ENCODE measurements at places on chromosomes 4 and X. TPM values are rescaled to one million over a fixed set of nuclear protein-coding genes. Genes with fewer than 3 reads are reported as not detected.

DNA sequence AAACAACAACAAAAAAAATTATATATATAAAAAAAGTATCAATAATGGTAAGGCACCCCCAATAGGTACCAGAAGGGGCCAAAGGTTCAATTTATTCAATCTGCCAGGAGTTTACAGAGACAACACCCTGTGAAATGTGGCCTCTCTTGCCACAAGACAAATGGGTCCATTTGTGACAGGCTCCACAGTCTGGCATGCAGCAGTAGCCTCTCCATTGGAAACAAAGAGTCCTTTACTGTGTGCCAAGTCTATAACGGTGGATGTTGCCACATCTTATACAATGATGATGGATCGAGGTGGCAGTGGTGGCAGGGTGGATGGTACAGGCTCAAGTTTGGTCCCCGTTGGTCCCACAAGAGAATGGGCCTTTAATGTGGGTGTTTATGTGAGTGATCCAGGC, 70.1 kb upstream of the SH3RF1 start:
- no peak overlapping the region for H3K4me3 ChIP-seq
- no peaks in the 10 kb centered on the region for H3K4me1 ChIP-seq
- DNase-seq: no peak
- no peak overlapping the region for H3K27ac ChIP-seq
- H3K27me3 ChIP-seq: no peaks in the 10 kb centered on the region

DNA sequence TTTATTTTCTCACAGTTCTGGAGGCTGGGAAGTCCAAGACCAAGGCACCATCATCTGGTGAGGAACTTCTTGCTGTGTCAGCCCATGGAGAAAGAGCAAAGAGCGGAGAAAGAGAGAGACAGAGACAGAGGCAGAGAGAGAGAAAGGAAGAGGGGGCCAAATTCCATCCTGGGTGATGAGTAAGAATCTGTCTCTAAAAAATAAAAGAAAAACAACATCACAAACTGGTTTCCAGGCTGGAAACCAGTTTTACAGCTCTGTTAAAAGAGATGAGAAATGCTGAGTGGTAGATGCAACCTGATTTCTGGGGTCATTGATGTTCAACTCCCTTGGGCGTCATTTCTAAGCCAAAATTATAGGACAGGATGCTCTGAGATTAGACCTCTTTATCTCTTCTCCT, 72.9 kb downstream of the SHOX start:
- DNase-seq: no peak
- no peak overlapping the region for H3K4me3 ChIP-seq
- no peaks in the 10 kb centered on the region for H3K27me3 ChIP-seq
- H3K36me3 ChIP-seq: no peaks in the 10 kb centered on the region

The USP11 gene
- 103 TPM for total RNA-seq

The UGT2B10 gene
- total RNA-seq: not detected

The ASB9 gene
- total RNA-seq: 3.4 TPM

DNA sequence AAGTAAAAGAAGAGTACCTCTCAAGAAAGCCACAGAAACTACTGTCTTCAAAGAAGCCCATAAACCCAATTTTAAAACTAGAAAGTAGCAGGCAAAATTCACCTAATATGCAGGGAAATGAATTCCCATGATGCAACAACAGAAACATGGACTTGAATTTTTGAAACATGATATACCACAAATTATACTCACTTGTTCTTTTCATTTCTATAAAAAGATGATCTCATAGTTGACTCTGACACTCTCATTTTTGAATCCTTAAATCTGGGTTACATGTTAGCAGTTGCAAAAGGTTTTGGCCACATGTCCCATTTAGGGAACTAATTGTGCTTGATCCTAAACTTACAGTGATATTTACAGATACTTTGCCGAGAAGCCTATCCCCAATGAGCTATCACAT, 1130.8 kb downstream of the FAT4 start:
- no peaks in the 10 kb centered on the region for H3K27me3 ChIP-seq
- no peak overlapping the region for H3K4me3 ChIP-seq
- no peak for DNase-seq
- H3K36me3 ChIP-seq: no peaks in the 10 kb centered on the region
- no peak overlapping the region for H3K27ac ChIP-seq

GRCh38 chr4:118124997-118125396, 90.7 kb downstream of the NDST3 start:
- no peak overlapping the region for H3K27ac ChIP-seq
- H3K4me1 ChIP-seq: no peaks in the 10 kb centered on the region
- DNase-seq: no peak
- H3K36me3 ChIP-seq: no peaks in the 10 kb centered on the region
- H3K4me3 ChIP-seq: no peak overlapping the region

DNA sequence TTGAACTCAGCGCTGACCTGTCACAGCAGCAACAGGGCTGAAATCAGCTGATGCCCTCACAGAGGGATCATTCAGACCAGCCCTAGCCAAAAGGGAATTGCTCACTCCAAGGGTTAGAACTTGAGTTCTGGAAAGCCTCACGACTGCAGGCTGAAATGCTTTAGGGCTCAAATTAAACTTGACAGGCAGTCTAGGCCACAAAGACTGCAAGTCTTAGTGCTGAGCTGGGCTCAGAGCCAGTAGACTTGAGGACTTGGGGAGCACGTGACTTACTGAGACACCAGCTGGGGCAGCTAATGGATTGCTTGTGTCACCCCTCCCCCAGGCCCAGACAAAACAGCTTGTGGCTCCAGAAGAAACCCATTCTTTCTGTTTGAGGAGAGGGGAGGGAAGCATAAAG, 119.0 kb upstream of the SLC6A14 start:
- no peaks in the 10 kb centered on the region for H3K36me3 ChIP-seq
- no peaks in the 10 kb centered on the region for H3K4me1 ChIP-seq
- no peaks in the 10 kb centered on the region for H3K27me3 ChIP-seq

The STS gene
- 10.6 TPM for total RNA-seq

- H3K36me3 ChIP-seq: no peaks in the 10 kb centered on the region
- DNase-seq: no peak
- no peaks in the 10 kb centered on the region for H3K4me1 ChIP-seq
- no peaks in the 10 kb centered on the region for H3K27me3 ChIP-seq
These were observed 139.2 kb upstream of the RBPJ start for GRCh38 chr4:26181616-26182015.

- H3K27me3 ChIP-seq: no peaks in the 10 kb centered on the region
- no peak overlapping the region for H3K4me3 ChIP-seq
- no peaks in the 10 kb centered on the region for H3K36me3 ChIP-seq
- H3K27ac ChIP-seq: no peak overlapping the region
- no peak for DNase-seq
These were observed 26.0 kb downstream of the ARL13A start for GRCh38 chrX:100995469-100995868.

DNA sequence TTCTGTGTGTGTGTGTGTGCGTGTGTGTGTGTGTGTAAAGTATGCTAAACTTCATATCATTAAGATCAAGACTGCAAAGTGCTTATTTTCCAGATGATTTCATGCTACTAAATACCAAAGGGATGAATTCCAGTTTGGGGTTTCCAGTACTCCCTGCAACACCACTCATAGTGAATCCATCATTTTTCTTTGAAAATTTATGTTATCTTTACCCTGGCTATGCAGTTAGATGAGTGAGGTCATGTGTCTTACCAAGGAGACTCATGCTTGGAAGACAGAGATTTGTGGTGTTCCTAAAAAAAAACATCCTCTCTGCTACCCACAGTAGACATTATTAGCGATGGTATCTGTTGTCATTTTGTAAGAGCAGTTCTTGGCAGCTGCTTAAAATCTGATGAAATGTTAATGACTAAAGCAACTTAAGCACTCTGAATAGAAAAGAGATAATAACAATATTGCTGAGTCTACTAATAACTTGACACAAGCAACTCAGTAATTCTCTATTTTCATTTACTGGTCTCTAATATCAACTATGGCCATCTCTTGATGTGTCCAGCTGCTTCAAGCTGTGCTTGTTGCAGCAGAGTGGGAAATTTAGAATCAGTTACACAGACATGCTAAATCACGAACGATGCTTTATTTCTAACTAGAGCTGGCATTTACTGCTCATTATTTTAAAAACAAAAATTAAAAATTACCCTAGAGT, 1953.0 kb upstream of the IGFBP7 start:
- no peaks in the 10 kb centered on the region for H3K4me1 ChIP-seq
- no peaks in the 10 kb centered on the region for H3K36me3 ChIP-seq
- no peak overlapping the region for H3K27ac ChIP-seq
- H3K4me3 ChIP-seq: no peak overlapping the region
- no peaks in the 10 kb centered on the region for H3K27me3 ChIP-seq

- peaks cover 6% of the 10 kb centered on the region for H3K4me1 ChIP-seq
- no peak overlapping the region for H3K4me3 ChIP-seq
- H3K27ac ChIP-seq: no peak overlapping the region
- no peaks in the 10 kb centered on the region for H3K36me3 ChIP-seq
- H3K27me3 ChIP-seq: no peaks in the 10 kb centered on the region
These were observed 14.3 kb downstream of the JCHAIN start for GRCh38 chr4:70651864-70652506.

DNA sequence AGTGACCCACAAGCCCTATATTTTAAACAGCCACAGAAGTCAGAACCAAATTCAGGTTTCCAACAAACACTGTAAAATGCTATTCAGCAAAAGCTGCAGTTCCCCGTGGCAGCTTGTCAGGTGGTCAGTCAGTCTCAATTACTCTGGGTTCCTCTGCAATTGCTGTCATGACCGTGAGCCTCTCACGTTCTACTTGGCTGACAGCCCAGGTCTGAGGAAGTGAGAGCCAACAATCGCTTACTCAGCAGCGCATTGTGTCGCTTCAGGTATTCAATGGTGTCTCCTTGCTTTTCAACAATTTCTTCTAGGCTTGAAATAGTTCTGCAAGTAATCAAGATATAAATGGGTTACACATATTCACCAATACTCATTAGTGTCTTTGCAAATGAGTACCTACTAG, 25.8 kb downstream of the TRIM75 start:
- no peaks in the 10 kb centered on the region for H3K27me3 ChIP-seq
- no peaks in the 10 kb centered on the region for H3K4me1 ChIP-seq
- H3K4me3 ChIP-seq: no peak overlapping the region
- DNase-seq: no peak
- no peak overlapping the region for H3K27ac ChIP-seq
- peaks cover 56% of the 10 kb centered on the region for H3K36me3 ChIP-seq

- H3K27ac ChIP-seq: peak overlapping the region; percentile 73
- no peak overlapping the region for H3K4me3 ChIP-seq
- H3K27me3 ChIP-seq: no peaks in the 10 kb centered on the region
These were observed 19.3 kb downstream of the SCARB2 start for GRCh38 chr4:76194325-76194724.

The CFAP299 gene
- total RNA-seq: 0.46 TPM

DNA sequence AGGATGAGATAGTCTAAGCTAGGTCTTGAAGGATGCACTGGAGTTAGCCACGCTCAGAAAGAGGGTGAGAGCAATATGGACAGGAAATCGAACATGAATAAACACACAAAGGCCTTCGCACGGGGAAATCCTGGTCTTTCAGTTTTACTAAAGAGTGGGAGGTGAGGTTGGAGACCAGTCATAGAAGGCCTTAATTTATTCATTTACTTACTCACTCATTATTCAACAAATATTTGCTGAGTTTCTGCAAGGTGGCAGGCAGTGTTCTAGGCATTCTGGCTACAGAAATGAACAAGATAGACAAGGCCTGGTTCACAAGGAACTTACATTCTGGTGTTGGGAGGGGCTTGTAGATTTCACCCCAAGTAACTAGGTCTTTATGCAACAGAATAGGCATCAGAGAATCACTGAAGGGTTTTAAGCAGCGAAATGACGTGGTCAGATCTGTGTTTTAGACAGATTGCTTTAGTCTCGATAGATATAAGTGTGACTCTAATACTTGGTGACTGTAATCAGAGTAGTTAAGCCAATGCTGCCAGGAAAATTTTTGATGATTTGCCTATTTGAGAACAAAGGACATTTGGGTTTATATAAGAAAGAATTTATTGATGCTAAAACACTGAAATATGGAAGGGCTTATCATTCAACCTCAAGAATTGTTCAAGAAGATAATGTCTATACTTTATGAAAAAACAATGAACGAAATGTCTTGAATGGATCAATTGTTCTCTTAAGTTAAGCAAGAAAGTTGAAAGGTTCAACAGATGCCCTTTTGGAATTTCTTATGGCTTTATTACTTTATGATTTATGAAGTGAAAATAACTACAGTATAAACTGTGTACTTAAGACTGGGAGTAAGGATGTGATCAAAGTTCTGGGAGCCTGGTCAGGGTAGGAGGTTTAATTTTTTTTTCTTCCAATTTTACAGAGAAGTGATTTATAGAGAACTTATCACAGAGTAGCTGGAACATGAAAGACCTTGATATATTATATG, 184.4 kb upstream of the CASK start:
- no peak overlapping the region for H3K4me3 ChIP-seq
- H3K27me3 ChIP-seq: no peaks in the 10 kb centered on the region
- H3K27ac ChIP-seq: no peak overlapping the region
- H3K4me1 ChIP-seq: no peaks in the 10 kb centered on the region

The UCHL1 gene
- total RNA-seq: 2.4 TPM

The SGMS2 gene
- total RNA-seq: 551 TPM

The MAOA gene
- 300 TPM for total RNA-seq

The RAB41 gene
- total RNA-seq: not detected

DNA sequence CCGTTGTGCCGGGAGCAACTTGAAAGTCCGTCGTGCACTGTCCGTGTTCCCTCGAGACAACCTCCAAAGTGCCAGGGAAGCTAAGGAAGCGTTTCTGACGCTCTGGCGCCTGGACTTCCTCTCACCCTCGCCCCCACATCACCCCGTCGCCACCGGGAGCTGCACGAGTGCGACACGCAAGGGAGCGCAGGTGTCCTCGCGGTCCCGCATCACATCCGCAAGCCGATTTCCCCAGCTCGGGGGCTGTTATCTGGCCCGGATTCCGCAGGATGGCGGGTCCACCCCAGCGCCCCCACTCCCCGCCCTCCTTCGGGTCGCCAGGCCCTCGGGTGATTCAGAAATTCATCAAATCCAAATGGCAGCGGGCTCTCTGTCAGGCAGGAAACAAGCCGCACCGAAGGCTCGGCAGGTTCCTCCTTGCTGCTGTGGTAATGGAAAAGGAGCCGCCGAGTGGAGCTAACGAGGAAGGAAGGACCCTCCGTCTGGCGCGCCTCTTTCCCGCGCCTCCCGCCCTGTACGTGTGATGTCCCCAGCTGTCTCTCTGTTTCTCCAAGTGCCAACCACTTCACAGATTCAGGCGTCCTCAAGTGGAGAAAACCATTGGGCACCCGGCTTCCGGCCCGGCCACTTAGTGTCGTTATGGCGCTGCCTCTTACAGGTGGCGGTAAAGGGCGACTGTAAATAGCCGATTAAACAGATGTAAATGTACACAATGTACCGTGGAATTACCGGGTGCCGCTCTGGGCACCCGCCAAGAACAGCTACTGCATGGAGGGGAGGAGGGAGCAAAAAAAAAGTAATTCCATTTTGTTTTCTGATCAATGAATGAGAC, 921 bp upstream of the SETD7 start:
- peak; percentile 90 for DNase-seq
- H3K4me3 ChIP-seq: peak overlapping the region; percentile 86
- H3K27me3 ChIP-seq: no peaks in the 10 kb centered on the region
- H3K27ac ChIP-seq: peak overlapping the region; percentile 97
- H3K36me3 ChIP-seq: no peaks in the 10 kb centered on the region
- H3K4me1 ChIP-seq: peaks cover 50% of the 10 kb centered on the region

The RXFP1 gene
- 5.3 TPM for total RNA-seq
